ENCODE measurements at places on chromosomes 4 and X.
A peak's percentile ranks its signal among the peaks of the same experiment; 100 is the strongest.

DNA sequence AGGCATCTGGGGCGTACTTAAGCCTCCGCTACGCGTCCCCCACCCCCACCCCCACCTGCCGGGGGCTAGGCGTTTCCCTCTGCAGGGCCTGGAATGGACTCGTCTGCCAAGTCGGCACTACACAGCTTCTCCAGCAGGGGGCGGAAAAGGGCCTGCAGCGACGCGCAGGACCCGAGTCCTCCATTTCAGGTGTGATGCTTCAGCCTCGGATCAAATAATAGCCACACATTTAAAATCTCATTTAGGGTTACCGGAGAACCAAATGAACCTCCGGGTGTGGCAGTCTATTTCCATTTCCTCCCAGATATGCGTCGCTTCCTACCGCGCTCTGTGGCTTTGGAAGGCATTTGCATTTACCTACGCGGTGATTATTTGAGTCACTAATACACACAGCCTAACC is 2.9 kb downstream of the PAK3 start:
- peak; percentile 25 for DNase-seq

DNA sequence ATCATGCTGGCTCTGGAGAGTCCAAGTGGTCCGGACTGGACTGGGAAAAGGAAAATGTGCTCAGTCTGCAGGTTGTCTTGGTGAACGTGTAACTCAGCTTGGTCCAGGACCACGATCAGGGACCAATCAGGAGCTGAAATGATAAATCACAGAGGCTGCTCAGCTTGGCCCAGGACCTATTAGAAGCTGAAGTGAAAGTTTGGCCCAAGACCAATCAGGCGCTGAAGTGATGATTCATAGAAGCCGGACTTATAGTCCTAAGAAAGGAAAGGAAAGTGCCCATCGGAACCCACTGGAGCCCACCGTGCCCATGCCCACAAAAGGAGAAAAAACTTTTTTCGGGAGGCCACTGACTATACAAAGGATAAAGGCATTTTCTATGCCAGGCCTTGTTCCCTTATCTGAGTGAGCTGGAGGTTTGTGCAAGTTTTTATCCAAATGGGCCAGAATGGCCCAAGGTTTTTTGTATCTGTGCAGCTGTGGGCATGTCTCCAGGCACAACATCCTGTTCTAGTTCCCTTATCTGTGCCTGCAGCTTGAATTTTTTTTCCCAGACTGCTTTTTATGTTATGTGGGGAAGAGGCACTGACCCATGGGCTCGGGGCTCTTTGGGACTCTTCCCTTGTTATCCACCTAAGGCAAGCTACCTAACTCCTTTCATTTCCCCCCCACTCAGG is 194.4 kb downstream of the FAM133A start:
- DNase-seq, result no peak

DNA sequence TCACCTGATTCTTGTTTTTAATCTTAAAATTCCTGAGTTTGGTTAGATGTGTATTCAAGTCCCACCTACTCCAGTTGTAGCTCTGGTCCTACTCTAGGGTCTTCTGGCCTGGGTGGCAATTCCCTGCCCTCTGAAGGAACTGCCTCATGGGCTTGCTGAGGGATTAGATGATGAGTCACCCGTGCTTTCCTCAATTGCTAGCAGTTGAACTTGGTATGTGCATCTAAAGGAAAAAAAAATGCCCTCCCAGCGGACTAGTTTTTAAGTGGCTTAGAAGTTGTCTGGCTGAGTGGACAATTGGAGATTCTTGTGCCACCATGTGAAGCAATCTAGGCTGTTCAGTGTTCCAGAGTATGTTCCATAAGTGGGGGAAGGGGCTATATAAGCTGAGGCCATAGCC is 127.0 kb downstream of the CCNG2 start:
- DNase-seq, result no peak

DNA sequence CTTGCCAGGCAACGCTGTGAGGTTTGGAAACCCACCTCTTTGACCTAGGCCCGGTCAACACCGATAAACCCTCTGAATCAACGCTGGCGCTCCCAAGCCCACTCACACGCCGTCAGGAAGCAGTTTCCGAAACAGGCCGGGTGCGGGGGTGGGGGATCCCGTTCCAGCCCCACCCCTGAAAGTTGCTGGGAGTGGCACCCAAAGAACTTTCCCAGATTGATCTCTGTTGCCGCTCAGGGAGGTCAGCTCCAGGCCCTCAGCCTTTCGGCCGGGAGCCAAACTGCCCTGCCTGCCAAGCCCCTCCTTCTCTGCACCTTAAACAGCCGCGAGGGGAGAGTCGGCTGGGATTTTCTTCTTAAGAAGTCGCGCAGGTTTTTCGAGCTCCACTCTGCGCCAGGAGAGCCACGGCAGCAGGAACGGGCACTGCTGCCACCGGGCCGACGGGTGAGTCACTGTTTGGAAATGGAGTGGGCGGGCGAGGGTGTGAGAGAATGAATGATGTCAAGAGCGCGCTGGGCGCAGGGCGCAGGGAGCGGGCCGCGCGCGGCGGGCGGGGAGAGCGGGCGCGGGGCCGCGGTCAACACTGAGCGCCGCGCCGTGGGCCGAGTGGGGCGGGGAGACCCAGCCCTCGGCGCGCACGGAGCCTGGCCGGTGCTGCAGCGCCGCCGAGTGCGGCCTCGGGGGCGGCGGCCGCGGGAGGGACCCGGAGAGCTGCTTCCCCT is at the start of gene SGMS2:
Gene SGMS2 (plus strand): TSS at position 583 of the 722 bp plus-strand sequence. CDS start 70,622 bp downstream, outside the sequence.
- DNase-seq, result peak; percentile 62

DNA sequence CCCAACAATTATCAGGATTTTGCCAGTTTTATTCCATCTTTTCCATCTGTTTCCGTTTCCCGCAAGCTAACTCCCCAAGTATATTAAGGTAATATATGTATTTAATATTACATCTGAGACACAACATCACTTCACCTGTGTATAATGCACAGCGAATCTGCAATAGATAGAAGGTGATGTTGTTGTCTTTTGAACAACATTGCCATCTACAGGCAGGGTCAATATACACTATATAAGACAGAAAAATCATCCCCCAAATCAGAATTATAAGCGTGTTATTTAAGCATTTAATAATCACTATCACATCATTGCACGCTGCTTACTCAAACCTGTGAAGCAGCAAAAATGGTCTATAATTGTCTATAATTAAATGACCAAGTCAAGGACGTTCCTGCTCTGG is 1115.5 kb downstream of the NLGN4X start:
- no peak for DNase-seq

DNA sequence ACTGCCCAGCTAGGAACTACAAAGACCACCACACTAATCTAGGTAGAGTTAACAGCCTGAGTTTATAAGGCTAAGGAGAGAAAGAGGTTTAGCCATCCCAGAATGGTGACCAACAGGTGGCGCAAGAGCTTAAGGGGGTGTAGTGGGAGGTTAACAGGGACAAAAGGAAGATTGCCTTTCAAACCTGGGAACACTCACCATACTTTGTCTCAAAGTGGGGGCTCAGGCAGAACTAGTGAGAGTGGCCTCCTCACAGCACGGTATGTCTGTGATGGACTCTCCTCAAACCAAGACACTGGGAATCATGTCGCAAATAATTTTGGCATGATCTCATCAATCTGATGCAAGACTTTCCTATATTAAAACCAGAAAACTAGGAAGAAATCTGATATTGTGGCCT is 23.4 kb downstream of the CCNI start:
- DNase-seq, result no peak

- DNase-seq, result no peak
Measured at GRCh38 chrX:100964362-100964761, 5.1 kb upstream of the ARL13A start.

DNA sequence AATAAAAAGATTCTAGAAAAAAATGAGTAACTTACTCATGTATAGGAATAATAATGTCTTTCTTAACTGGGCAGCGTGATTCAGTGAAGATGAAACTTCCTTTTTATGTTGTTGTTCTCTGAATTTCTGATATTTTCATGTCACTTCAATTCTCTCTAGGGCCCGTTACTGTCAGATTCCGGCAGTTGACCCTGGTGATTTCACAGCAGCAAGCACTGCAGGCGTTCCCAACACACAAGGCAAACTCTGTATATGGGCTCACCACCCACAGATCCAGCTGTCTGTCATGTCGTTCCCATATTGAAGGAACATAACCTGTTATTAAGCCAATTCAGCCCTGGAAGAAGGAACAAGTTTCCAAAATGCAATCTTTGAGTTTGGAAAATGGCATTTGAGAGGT is 288.3 kb upstream of the GALNTL6 start:
- DNase-seq, result no peak

DNA sequence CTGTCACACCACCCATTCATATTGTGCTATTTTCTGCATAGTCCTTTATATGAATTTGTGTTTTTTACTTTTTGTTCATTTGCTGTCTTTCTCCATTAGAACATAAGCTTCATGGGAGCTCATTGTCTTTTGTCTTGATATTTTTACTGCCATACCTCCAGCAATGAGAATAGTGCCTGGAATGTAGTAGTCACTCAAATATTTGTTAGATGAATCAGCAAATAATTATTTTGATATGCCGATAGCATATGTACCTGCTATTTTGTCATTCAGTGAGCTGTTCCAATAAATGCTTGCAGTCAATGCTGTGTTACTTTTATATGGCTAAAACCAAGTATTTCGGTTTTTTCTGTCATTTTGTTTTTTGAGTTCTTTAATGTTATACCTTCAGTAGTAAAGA is 43.5 kb upstream of the SLC25A31 start:
- no peak for DNase-seq

GRCh38 chrX:23783589-23784469 is 856 bp downstream of the SAT1 start:
- no peak for DNase-seq

- no peak for DNase-seq
Measured at GRCh38 chr4:165873298-165874071, 448 bp downstream of the TLL1 start.

GRCh38 chrX:10620121-10620699 is at the start of gene MID1:
Gene MID1 (minus strand): TSS chrX:10620585. CDS start chrX:10567547, 53,038 bp downstream.
- DNase-seq, result peak; percentile 0

DNA sequence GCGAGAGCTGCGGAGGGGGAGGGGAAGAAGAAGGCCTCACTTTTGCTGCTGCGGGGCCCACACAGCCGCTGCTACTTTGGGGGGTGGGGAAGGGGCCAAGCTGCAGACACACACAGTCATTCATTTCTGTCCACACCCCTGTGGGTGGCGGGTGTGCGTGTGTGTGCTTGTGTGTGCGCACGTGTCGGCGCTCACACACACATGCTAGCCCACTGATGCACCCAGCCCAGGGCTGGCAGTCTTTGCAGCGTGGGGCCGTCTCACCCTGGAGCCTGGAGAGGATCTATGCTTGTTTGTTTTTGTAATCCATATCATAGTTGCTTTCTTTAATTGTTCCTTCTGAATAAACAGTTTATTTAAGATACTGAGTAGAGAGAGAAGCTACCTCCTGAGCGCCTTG is 4.0 kb downstream of the DUSP9 start:
- DNase-seq, result no peak

DNA sequence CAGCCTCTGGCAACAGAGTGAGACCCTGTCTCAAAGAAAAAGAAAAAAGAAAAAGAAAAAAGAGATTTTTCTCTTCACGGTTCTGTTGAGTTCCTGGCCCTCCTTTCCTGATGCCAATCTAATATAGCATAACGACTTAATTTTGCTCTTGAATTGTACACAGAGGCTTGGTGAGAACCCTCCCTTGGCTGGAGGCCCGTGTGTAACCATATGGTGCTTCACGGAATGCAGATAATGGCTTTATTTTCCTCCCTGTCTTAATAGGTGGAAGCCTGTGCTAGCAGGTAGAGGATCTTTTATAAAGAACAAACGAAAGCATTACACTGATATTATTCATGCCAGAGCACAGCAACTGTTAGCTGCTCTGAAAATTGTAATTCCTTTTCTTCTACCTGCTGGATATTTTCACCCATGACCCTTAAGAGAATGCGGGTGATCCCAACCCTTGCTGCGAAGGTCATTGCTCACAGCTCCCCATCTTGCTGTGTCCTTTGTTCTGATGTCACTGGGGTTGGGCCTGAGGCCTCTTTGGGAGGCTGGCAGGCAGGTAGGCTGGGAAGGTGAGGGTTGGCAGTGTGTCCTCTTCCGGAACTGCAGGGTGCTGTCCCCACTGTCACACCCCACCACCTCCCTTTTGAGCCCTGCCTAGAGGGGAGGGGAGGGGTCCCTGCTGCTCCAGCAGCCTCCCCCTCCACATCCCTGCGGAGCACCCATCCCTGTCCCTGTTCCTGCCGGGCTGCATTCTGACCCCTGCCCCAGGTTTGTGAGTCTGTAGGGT is 83.8 kb upstream of the STOX2 start:
- DNase-seq, result no peak

- no peak for DNase-seq
Measured at GRCh38 chrX:9133426-9133825, 99.5 kb upstream of the FAM9B start.

DNA sequence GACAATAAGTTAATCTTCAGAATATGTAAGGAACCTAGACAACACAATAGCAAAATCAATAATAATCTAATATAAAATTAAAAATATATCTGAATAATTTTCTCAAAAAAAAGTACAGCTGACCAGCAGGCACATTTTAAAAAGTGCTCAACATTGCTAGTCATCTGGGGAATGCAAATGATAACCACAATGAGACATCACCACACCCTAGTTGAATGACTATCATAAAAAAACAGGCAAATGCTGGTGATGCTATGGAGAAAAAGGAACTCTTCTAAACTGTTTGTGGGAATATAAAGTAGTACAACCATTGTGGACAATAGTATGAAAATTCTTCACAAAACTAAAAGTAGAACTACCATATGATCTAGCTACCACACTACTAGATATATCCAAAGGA is 956.9 kb upstream of the NDST4 start:
- DNase-seq, result no peak

DNA sequence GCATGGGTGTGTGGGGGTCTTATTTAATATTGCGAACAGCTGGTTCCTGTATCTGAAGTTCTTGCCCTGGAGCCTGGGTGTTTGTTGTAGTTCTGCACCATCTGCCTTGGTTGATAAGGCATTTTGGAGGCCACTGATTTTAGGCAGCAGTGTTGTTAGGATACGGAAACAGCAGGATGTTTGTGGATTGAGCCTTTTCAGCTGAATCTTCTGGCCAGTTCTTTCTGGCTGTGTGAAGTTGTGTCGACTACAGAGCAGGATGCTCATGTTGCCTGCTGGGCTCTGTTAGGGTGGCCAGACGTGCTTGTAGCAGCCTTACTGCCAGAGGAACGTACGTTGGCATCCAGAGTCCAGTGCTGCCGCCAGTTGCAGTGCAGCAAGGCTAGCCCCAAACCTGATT is 134.2 kb downstream of the PTTG2 start:
- DNase-seq, result no peak

- no peak for DNase-seq
Measured at GRCh38 chrX:38796946-38797345, 4.3 kb upstream of the MID1IP1 start.

- no peak for DNase-seq
Measured at GRCh38 chr4:100982345-100982744, 365.0 kb downstream of the PPP3CA start.

All from stimulated activated CD8-positive, alpha-beta memory T cell treated with anti-CD3 and anti-CD28 coated beads, Interleukin-15, amount 100 ng/mL, for 48 hours (primary cell).